Hippocampal formation (tissue), 2 donors: ENCODE measurements at places on chromosomes 7 and 10.

- no peak for DNase-seq
Measured at GRCh38 chr7:149885191-149886017, 11.6 kb downstream of the ATP6V0E2 start.

DNA sequence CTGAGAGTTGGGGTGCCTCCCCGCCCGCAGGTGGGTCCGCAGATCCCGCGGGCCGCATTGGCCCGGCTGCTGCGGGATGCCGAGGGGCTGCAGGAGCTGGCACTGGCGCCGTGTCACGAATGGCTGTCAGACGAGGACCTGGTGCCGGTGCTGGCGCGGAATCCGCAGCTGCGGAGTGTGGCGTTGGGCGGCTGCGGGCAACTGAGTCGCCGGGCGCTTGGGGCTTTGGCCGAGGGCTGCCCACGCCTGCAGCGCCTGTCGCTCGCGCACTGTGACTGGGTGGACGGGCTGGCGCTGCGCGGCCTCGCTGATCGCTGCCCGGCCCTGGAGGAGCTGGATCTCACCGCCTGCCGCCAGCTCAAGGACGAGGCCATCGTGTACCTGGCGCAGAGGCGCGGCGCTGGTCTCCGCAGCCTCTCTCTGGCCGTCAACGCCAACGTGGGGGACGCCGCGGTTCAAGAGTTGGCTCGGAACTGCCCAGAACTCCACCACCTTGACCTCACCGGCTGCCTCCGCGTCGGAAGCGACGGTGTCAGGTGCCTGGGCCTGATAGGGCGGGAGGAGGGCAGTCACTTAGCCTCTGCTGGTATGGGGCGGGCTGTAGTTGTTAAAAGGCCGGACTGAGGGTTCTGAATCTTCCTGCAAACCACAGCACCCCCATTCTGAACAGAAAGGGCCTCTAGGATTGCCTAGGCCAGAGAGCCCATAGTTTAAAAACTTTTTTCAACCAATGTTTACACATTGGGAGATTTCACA is 1.3 kb downstream of the FBXL15 start:
- DNase-seq: no peak

- DNase-seq: no peak
Measured at GRCh38 chr10:12193193-12193592, 2.5 kb downstream of the NUDT5 start.

DNA sequence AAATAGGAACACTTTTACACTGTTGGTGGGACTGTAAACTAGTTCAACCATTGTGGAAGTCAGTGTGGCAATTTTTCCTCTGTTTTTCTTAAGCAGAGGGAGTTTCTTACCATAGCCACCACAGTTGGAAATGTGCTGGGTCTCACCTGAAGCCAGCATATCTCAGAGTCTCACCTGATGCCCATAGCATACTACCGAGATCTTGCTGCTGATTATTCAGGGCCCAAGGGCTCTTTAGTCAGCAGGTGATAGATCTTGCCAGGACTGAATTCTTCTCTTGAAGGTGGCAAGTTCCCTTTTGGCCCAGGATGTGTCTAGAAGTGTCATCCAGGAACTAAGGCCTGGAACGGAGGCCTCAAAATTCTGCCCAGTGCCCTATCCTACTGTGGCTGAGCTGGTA is 215.4 kb downstream of the CCDC7 start:
- no peak for DNase-seq

GRCh38 chr7:94466516-94466915 is 43.1 kb upstream of the CASD1 start:
- DNase-seq: no peak

DNA sequence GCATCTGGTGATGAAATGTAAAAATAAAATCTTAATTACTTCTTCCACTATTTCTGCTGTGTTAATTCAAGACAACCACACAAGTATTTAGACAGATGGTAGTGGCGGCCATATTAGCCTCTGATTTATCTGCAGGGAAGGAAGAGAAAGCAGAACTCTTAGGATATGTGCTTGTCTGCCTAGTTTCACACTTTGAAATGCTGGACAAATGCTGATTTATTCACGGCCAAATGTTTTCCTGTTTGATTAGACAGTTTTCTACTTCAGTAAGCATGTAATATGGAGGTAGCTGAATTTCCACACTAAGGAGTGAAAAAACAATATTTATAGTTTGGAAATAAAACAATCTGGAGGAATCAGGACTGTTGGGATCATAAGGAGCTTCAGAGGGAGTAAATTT is 158.1 kb downstream of the AGMO start:
- DNase-seq: no peak

DNA sequence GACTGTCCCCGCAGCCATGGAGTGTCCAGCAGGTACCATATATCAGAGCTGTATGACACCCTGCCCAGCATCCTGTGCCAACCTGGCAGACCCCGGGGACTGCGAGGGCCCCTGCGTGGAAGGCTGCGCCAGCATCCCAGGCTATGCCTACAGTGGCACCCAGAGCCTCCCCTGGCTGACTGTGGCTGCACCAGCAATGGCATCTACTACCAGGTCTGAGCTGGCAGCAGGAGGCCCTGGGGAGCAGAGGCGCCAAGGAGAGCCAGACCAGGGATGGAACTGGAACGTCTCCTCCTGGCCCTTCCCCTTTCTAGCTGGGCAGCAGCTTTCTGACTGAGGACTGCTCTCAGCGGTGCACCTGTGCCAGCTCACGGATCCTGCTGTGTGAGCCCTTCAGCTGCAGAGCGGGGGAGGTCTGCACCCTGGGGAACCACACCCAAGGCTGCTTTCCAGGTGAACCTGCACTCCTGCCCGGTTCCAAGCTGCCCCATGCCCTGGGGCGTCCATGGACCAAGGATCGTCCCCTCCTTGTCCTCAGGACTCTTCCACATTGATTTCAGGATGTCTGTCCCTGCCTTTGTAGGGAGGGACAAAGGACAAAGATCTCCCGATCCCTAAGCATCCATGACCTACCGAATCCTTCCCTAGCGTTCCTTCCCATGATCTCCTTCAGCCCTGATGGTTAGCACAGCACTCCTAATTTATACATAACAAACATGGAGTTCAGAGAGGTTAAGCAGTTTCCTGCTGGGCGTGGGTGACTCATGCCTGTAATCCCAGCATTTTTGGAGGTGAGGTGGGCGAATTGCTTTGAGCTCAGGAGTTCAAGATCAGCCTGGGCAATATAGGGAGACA is 33.3 kb downstream of the EPHB4 start:
- no peak for DNase-seq

- no peak for DNase-seq
Measured at GRCh38 chr10:8034466-8035005, 20.0 kb upstream of the GATA3 start.

- no peak for DNase-seq
Measured at GRCh38 chr10:100020142-100020885, 10.6 kb upstream of the DNMBP start.

DNA sequence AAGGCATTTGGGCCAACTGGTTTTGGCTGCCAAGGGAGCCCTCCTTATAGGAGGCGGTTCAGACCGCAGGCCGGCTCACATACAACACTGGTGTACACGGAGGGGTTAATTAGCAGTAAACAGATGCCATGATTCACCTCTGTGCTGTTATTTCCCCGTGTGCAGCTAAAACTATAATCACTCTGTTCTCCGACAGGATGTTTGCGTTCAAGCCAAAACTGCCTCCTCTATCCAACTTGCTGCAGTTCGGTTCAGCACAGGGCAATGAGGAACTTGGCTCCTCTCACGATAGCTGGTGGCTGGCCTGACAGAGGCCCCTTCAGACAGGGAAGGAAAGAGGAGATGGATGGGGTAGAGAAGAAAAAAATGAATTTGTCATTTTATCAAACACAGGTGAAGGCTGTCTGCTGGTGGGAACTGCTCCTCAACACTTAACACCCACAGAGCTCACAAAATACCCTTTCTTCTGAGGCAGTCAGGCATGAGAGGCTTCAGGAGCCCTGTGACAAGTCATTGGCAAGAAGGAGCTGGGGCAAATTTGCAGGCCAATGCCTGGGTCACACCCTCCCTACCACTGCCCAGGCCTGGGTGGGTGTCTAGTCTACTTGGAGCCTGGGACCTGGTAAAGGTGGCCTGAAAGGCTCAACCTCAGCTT is 24.0 kb downstream of the KCNMA1 start:
- no peak for DNase-seq
